ENCODE measurements at places on chromosomes 12 and 14.

DNA sequence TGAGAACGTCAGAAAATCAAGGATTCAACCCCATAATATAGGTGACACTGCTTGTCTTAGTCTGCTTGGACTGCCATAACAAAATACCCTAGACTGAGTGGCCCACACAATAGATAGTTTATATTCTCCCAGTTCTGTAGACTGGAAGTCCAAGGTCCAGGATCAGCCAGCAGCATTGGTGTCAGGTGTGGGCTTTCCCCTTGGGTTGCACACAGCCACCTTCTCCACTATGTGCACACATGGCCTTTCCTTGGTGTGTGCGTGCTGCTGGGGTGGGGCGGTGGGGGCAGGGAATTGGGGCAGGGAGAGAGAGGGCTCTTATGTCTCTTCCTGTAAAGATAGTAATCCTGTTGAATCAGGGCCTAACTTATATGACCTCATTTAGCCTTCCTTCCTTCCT is 106.4 kb downstream of the SLC25A47 start:
- DNase-seq, result no peak

GRCh38 chr14:68787092-68787992 is 5.5 kb downstream of the ZFP36L1 start:
- no peak for DNase-seq

GRCh38 chr14:20184181-20184580 is 6.5 kb upstream of the OR11G2 start:
- DNase-seq, result no peak

DNA sequence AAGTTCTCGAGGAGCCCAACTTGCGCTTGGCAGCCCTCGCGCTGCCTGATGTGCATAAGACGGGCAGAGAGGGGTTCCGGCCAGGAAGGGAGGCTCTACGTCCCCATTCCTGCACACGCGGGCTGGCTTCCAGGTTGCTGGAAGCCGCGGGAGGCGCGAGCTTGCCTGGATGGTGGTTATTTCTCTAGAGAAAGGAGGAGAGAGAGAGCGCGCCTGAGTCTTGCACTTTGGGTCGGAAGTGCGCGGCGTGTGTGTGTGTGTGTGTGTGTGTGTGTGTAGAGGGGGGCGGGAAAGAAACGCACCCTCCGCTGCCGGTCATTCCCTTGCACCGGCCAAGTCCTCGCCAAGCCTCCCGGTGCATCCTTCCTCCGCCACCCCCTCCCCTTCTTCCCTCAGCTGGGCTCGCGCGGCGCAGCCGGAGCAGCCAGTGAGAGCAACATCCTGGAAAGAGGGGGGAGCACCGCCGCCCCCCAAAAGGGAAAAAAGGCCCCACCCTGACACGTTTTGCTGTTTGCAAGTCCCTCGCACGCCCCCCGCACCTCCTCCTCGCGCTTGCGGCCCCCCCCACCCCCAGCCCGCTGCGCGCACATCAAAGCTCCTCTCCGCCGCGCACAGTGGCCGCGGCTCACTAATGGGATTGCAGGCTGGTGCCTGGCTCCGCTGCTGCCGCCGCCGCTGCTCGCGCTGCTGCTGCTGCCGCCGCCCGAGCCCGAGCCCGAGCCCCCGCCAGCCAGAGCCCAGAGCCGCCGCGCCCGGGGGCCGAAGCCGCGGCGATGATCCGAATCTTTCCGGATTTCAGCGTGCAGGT is 4.4 kb upstream of the NPAS3 start:
- DNase-seq, result no peak

GRCh38 chr12:78431931-78432330 is 432.6 kb upstream of the SYT1 start:
- no peak for DNase-seq

DNA sequence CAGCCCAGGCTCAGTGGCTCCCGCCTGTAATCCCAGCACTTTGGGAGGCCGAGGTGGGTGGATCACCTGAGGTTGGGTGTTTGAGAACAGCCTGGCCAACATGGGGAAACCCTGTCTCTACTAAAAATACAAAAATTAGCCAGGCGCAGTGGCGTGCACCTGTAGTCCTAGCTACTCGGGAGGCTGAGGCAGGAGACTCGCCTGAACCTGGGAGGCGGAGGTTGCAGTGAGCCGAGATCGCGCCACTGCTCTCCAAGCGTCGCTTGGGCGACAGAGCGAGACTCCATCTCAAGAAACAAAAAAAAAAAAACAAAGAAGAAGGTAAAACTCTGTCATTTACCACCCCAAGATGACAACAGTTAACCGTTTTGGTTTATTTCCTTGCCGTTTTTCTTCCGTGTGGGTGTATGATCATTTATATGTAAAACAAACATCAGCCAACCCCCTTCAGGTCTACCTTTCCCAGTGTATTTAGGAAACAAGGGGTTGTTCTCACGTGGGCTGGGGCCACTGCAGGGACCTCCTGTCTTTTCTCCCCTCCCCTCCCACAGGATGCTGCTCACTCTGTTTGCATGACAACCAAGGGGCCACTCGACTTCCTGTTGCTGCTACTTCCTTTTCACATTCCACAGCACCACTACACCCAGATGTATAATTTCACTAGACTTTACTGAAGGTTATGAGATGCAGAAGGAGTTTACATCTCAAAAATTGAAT is 13.6 kb downstream of the TTC9 start:
- peak; percentile 24 for DNase-seq

DNA sequence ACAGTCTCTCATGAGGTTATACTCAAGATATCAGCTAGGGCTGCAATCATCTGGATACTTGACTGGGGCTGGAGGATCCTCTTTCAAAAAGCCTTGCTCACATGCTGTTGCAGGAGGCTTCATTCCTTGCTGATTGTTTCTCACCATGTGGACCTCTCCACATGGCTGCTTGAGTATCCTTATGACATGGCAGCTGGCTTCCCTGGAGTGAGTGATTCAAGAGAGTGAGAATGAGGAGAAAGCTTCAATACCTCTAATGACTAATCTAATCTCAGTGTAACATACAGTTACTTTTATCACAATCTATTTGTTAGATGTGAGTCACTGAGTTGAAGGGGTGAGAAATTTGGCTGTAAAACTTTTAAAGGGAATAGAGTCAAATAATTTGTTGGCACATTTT is 14.4 kb upstream of the SDR39U1 start:
- no peak for DNase-seq

DNA sequence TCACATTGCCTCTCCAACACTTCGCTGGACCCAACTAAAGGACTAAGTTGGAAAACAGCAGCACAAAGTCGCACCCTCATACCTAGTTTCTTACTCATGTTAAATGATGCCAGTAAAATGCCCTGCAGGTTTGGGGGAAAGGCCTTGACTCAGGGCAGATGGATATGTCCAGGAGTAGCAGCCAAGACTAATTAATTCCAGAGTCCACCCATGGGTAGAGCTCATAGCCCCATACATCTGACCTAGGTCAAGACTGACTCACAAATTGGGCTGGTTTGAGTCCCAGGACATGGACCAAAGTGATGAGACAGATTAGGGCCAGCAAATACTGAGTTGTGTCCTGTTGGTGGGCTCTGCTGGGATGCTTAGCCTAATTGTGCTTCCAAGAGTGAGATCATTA is 224.0 kb upstream of the BTG1 start:
- DNase-seq, result no peak

GRCh38 chr14:81164167-81164774 is 56.5 kb downstream of the GTF2A1 start:
- no peak for DNase-seq

GRCh38 chr12:10722502-10722904 is 620 bp downstream of the YBX3 start:
- peak; percentile 13 for DNase-seq

DNA sequence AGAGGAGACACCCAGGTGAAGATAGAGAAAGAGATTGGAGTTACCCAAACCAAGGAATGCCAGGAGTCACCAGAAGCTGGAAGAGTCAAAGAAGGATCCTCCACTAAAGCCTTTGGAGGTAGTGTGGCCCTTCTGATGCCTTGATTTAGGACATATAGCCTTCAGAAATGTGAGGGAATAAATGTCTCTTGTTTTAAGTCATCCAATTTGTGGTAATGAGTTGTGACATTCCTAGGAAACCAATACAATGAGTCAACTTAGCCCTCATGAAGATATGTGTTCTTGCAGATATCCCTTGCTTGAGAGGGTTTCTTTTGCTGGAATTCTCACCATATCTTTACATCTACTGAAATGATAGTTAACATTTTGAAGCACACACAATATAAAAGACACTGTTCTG is 58.8 kb downstream of the CCER1 start:
- no peak for DNase-seq

DNA sequence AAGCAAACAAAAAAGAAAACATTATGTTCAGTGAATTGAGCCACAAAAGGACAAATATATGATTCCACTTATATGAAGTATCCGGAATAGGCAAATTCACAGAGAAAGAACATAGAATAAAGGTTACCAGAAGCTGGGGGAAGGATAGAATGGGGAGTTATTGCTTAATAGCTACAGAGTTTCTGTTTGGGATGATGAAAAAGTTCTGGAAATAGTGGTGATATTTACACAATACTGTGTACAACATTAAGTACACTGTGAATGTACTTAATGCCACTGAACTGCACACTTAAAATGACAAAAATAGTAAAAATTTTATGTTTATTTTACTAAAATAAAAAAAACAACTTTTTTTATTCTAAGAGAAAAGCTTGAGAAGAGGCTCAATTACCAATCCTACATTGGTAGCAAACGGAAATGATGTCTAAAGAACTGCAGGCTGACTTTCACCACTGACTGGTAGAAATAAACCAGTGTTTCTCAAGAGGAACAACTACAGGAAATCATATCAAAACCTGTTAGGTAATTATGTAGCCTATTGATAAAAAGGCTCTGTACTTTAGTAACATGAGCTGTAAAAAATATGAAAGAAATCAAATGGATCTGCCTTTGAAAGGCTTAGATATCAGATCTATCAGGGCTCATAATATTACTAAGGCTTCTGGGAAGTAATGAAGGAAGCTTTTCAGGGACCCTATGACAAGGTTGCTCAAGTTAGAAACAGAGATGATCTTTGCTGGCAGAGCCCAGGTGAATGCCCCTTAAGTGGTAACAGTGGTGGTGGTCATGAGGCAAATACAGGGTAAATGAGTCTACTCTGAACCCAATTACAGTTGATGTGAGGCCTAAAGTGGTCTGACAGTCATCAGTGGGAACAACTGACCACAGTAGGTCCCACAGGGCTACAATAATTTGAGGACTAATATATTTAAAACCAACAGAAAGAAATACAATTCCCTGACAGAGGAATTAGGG is 41.3 kb downstream of the BAZ1A start:
- no peak for DNase-seq

GRCh38 chr12:22335794-22336166 is 1.3 kb upstream of the ST8SIA1 start:
- no peak for DNase-seq

DNA sequence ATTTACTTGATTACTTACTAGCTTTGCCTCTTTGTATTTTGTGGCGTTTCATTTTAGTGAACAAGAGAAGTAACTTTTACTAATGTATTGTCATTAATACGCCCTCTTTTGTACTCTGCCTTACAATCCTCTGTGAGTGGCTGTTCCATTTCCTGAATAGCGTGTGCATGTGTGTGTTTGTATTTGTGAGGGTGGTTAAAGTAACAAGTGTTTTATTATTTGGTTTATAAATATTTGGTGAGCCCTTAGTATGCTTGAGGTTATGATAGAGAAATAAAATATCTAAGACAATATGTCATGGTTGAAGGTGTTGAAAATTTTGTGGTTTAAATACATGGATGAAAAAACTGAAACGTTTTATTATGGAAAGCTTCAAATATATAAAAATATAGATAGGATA is 71.7 kb upstream of the REP15 start:
- DNase-seq, result no peak

DNA sequence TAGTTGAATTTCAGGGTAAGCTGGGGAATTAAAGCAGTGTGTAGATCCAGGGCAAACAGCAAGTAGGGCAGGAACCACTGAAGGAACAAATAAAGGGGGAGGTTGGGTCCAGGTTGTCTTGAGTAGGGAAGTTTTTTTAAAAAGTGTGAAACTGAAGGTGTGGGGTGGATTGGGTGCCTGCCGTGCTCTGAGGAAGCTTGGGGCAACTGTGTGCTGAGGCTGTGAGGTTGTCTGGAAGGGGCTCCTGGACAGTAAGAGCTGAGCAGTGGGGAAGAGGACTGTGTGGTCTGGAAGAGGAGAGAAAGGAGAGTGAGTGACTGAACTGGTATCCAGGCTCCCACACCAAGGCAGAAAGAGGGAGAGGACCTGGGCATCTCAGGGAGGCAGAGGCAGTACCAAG is 10.9 kb upstream of the GPR162 start:
- no peak for DNase-seq

- no peak for DNase-seq
Observed at GRCh38 chr12:57529831-57530230, 7.2 kb downstream of the MBD6 start.

GRCh38 chr12:129966146-129966995 is 62.5 kb upstream of the TMEM132D start:
- no peak for DNase-seq

DNA sequence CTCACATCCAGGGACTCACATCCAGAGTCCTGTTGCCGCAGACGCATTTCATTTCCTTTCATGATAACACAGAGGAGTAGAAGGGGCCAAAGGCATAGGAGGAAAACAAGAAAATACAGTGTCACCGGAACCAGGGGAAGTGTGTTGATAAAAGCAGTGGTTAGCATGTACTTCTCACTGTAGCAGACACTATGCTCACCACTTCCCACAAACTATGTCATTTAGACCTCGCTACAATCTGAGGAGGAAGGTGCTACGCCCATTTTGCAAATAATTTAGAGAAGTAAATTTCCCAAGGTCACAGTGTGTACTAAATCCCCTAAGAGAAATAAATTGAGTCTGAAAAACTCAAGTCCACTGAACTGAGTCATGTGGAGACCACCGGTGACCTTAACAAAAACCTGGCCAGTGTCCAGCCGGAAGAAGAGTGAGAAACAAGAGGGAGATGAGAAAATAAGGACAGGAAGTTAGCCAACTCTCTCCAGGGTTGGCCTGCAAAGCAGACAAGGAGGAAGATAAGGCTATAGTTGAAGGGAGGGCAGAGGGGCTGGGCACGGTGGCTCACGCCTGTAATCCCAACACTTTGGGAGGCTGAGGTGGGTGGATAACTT is 25.8 kb upstream of the TMCC3 start:
- DNase-seq, result no peak

DNA sequence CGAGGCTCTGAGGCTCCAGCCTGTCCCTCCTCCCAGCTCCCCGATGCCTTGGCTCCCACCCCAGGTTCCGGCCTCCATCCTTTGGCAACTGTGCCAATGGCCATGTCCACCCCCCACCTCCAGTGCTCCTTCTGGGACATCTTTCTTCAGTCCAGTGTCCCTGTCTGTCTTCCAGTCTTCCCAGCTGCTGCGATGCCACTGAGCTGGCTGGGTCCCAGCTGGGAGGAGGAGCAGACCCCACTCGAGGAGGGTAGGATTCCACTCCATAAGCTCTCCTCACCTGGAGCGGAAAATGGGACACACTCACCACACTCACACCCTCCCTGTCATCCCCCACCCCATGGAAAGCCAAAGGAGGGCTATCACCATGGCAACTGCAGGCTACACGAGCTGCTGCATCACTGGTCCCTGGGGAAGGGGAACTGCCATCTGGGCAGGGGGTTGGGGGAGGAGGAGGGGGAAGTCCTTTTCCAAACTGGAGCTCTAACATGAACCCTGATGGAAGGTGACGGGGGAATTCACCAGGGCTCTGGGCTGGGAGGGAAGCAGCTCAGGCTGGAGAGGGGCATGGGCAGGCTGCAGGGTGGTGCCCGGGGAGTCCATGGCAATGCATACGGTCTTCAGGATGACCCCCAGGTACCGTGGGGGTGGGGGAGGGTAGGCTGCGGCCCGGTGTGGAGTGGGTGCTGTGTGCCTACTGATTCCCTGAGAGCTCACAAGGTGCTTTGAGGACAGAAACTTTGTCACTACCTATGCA is 94.3 kb downstream of the LRRC74A start:
- DNase-seq, result no peak

GRCh38 chr12:121860257-121860656 is 1.6 kb upstream of the HPD start:
- no peak for DNase-seq

All from activated naive CD4-positive, alpha-beta T cell (primary cell).